ELF-1 (cell line): ENCODE measurements at places on chromosomes 1 and 21.

GRCh38 chr1:162678439-162678838 lies 46.2 kb downstream of the DDR2 start:
- DNase-seq, result no peak

DNA sequence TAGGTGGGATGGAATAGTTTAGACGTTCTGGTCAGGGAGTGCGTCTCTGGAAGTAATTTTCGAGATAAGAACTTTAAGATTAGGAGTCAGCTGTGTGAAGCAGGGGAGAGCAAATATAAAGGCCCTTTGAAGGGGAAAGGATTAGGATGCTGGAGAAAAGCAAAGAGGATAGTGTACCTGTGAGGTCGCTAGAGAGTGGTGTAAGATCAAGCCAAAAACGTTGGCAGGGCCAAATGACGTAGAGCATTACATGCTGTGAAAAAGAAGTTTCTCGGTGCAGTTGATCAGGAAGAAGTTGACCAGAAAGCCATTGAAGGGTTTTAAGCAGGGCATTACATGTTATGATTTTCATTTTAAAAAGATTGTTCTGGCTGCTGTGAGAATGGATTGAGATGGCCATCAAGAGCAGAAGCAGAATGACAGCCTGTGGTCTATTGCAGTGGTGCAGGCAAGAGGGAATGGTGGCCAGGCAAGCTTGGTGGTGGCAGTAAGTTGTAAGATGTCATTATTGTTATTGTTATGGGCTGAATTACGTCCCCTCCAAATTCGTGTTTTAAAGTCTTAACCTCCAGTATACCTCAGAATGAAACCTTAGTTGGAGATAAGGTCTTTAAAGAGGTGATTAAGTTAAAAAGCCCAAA lies 113.6 kb upstream of the KIF26B start:
- no peak for DNase-seq

DNA sequence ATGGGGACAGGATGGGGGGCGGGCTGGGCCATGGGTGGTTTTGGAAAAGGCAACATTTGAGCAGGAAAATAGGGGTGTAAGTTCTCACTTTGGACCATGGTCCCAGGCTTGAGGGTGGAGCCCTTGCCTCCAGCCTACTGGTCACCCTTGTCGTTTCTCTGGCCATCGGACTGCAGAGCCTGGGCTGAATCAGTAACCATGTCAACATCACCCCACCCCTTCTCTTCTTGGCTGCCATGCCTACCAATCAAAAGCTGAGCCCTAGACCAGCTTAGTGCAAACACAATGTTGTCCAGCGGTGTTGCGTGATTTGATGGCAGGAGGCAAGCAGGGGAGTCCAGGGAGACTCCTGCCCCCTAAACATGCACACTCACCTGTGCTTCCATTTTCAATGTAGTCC lies 231.0 kb upstream of the KAZN start:
- no peak for DNase-seq

- peak; percentile 82 for DNase-seq
These were observed 82.2 kb upstream of the AK4 start for GRCh38 chr1:65065524-65066418.

DNA sequence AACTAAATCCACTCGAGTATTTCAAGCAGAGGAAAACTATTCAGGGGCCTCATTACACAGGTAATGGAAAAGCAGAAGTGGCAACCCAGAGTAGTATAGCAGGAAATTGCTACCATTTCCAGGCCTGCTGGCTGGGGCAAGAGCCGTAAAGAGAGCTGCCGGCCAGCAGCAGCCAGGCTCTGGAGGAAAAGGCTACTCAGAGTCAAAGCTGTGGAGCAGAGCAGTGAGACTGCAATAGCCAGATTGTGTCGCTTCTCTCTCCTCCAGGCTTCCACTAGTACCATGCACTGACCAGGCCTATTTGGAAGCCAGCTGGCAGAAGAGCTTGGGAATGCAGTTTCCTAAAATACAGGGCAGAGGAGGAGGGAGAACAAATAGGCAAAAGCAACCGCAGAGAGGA lies 155.5 kb downstream of the OMA1 start:
- no peak for DNase-seq

DNA sequence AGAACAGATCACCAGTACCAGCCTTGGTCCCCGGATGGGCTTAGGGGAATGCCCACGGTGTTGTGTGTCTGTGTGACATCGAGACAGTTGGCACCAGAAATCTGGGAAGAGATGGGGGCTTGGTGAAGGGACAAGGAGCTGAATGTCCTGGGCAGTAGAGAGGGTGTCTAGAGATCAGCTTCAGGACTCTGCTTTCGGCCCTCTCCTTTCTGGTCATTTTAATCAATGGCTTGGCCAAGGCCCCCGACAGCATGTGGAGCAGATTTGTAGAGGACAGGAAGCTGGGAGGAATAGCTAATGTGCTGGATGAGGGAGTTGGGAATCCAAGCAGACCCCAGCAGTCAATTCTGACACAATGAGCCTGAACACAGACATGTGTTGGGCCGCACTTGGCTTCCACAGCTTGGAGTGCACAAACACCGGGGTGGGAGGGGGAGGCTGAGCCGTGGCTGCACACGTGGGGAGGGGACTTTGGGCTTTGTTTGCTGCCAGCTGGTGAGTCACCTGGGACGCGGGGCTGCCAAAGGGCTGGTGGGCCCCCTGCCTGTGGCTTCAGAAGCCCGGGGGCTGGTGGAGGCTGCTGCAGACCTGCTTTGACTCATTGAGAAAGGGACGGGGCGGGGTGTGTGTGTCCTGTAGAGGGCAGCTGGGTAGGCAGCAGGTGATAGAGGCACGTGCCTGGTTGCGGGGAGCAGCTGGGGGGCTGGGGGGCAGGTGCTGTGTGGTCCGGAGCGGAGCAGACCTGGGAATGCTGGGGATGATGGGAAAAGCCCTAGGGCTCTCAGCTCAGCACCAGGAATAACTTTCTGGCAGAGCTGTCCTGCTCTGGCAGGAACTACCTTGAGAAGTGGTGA lies 20.9 kb downstream of the SLC1A7 start:
- DNase-seq, result peak; percentile 49

DNA sequence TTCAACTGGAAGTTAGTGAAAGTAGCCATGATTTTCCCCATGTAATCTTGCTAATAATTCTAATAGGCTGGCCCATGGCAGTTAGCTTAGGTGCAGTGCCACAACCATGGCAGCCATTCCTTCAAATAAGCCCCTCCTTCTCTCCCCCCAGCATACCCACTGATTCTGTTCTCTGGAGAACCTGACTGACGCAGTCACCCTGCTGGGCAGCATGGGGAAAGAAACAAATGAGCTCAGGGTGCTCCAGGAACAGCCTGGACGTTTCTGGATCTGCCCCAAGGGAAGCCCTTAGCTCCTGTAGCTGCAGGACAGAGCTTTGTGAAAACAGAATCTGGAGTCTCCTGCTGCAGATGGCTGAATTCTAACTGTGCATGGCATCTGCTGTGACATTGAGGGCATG lies 22.5 kb downstream of the SNAP47 start:
- DNase-seq, result no peak

DNA sequence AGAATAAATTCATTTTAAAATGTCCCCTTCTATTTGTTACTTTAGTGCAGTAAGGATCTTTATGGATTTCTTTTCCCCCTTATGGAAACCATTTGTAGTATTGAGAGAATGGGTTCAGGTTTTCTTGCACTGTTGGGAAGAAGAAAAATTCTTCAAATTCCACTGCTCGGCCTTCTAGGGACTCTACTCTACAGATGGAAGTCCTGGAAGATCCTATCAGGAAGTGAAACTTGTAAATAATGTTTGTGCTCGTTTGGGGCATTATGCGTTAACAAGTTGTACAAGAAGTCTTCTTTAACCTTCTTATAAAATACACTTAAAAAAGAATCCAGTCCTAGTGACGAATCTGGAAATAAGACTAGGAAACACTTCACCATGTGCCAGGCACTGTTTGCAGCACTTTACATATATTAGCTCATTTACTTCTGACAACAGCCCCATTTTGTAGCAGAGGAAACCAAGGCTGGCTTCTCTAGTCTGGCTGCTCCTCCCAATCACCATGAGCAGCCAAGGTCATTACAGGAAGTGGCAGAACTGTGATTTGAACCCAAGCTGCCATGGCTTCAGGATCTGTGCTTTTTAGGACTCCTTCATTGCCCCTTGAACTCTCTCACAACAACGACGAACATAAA lies 11.8 kb downstream of the LRRC8D start:
- DNase-seq, result peak; percentile 15

- no peak for DNase-seq
These were observed 54.7 kb upstream of the MAN1A2 start for GRCh38 chr1:117312453-117313138.

DNA sequence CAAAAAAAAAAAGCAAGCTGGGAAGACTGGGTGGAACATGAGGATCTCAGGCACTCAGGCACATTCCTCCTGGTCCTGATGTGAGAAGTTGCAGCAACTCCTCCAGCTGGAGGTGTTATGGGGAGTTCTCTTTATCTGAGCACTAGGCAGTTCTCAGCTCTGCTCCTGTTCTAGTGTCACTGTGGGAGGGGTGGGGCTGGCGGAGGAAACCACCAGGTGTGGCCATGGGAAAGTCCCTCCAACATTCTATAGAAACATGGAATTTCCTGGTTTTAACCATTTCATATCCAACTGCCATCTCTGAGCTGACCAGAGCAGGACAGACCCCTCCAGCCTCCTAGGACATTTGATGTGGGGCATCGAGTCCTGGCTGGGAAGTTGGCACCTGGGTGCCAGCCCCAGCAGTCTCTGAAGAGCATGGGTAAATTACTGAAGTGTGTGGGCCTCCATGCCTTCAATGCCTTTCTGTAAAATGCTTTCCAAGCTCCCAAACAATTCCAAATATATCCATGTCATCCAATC lies 804 bp upstream of the IKBKE start:
- no peak for DNase-seq

- no peak for DNase-seq
These were observed 36.2 kb downstream of the UBE2G2 start for GRCh38 chr21:44765231-44766013.

GRCh38 chr1:155499953-155500639 lies 62.5 kb downstream of the ASH1L start:
- no peak for DNase-seq

- DNase-seq, result no peak
These were observed 87.9 kb downstream of the PDE4B start for GRCh38 chr1:65880611-65881010.

GRCh38 chr1:11952455-11953109 lies 18.1 kb downstream of the PLOD1 start:
- DNase-seq, result no peak

DNA sequence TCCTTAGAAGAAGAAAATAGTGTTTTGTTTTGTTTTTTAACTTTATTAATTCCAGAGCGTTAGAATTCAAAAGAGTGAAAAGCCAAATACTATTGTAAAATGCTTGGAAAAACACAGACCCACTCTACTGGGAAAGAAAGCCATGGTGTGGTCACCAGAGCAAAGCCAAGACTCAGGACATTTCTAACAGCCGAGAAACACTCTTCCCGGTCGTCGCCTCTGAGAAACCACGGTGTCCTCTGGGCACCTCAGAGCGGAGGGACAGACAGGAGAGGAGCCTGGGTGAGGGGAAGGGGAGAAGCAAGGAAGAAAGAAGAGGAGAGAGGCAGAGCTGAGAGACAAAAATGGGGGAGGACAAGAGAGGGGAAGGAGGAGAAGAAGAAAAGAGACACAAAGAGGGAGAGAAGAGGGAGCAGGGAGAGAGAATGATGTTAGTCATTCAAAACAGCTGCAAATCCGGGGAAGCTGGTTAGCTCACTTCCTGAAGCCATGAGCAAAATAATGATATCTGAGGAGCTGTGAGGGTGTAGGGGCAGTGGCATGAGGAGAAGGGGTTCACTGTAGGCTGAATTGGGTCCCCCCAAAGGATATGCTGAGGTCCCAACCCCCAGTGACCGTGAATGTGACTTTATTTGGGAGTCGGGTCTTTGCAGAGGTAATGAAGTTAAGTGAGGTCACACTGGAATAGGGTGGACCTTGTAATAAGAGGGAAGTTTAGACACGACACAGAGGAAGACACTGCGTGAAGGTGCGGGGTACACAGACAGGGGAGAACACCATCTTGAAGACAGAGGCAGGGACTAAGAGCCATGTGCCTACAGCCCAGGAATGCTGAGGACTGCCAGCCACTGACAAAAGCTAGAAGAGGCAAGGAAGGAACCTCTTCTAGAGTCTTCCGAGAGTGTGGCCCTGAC lies 58.2 kb upstream of the DMRTB1 start:
- DNase-seq, result no peak

GRCh38 chr21:45262041-45262581 lies 25.6 kb downstream of the POFUT2 start:
- no peak for DNase-seq

DNA sequence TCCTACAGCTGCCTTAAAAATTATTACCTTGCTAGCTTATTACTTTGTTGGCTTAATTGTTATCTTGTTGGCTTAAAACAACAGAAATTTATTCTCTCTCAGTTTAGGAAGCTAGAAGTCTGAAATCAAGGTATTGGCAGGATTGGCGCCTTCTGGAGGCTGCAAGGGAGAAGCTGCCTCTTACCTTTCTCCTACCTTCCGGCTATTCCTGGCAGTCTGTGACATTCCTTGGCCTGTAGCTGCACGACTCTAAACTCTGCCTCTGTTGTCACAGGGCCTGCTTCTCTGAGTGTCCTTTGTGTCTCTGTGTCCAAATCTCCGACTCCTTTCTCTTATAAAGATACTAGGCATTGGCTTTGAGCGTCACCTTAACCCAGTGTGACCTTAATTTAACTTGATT lies 579.9 kb upstream of the B3GALT2 start:
- DNase-seq, result peak; percentile 41

DNA sequence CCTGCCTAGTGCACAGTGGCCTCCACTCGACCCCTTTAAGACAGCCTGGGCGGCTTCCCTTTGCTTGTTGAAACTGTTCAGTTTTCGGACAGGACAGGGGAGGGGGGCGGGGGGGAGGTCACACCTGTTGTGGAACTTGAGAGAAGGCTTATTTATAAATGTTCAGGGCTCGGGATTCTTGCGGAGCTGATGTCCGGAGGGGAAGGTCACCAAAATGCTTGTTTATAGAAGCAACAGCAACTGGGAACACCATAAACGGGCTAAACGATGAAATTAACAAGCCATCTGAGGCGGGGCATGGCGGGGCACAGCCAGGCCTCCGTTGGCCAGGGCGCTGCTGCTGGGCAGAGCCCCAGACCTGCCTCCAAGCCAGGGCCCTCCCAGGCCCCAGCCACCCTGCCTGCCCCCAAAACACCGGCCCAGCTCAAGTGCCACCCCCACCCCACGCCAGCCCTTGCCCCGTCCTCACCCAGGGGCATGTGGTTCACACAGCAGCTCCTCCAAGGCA lies 59.8 kb upstream of the CASZ1 start:
- no peak for DNase-seq

- no peak for DNase-seq
These were observed 19.6 kb upstream of the DYRK1A start for GRCh38 chr21:37346841-37347430.

DNA sequence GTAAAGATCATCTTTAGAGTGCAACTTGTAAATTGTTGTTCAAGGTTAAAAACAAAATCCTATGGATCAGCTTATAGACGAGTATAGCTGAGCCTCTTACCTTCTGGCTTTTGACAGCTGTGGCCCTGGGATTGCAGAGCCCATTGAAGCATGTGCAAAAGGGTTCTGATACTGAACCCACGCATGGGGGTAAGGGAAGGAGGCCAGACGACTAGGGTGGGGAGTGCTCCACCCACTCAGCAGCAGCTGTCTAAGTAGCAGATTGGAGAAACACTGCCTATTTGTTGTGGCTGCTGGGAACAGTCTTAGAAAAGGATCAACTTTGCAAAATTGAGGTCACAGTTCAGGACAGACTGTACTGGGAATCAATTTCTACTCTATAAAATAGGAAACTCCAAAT lies 16.1 kb downstream of the CD101 start:
- DNase-seq, result no peak

- no peak for DNase-seq
These were observed 148.7 kb downstream of the FCRL5 start for GRCh38 chr1:157403608-157404007.
